ENCODE measurements at places on chromosomes 5 and 9. TPM values are rescaled to one million over a fixed set of nuclear protein-coding genes. Genes with fewer than 3 reads are reported as not detected.

POU5F2 gene
- 1.5 TPM for total RNA-seq

TOPORS gene
- total RNA-seq: 28.7 TPM

PHF2 gene
- total RNA-seq: 9.2 TPM

ENHO gene
- total RNA-seq: not detected

F12 gene
- 0.39 TPM for total RNA-seq

PCDHGB6 gene
- total RNA-seq: 2.5 TPM

GRXCR2 gene
- not detected for total RNA-seq

ANKRD34B gene
- not detected for total RNA-seq

OR2K2 gene
- not detected for total RNA-seq

TRPM6 gene
- under 0.01 TPM for total RNA-seq

ELAVL2 gene
- under 0.01 TPM for total RNA-seq

PCDHGA7 gene
- total RNA-seq: 1.8 TPM

LCN15 gene
- total RNA-seq: not detected

SLC6A7 gene
- not detected for total RNA-seq

EPB41L4B gene
- under 0.01 TPM for total RNA-seq

TLX3 gene
- not detected for total RNA-seq

OSMR gene
- total RNA-seq: 108 TPM

ZDHHC11 gene
- total RNA-seq: 2.0 TPM

SLC25A2 gene
- 0.39 TPM for total RNA-seq

SYK gene
- total RNA-seq: not detected

PRDM9 gene
- total RNA-seq: not detected
